ENCODE measurements at places on chromosomes 3 and 15.

GRCh38 chr3:65568497-65568896, 470.2 kb downstream of the MAGI1 start:
- DNase-seq, result no peak

- no peak for DNase-seq
These were observed 149.3 kb upstream of the CBLB start for GRCh38 chr3:106018102-106018501.

GRCh38 chr15:68404056-68404798, 27.7 kb downstream of the ITGA11 start:
- no peak for DNase-seq

DNA sequence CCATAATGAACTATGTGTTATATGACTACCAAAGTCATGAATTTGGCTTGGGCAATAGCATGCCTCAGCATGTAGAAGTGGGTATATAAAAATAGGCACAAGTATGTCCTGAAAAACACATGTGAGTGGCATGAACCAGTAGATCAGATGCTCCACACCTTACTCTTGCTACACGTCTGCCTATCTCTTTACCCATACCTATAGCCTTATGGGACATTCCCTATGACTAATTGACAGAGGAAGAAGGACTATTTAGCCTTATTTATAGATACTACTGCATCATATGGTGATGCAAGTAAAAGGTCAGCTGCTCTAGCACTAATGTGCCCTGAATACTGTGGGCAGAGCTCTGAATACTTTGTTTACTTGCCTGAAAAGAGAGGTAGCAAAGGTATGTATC, 81.0 kb upstream of the ZPLD1 start:
- DNase-seq, result no peak

GRCh38 chr3:171115667-171116066, 89.1 kb upstream of the SLC2A2 start:
- DNase-seq, result no peak

DNA sequence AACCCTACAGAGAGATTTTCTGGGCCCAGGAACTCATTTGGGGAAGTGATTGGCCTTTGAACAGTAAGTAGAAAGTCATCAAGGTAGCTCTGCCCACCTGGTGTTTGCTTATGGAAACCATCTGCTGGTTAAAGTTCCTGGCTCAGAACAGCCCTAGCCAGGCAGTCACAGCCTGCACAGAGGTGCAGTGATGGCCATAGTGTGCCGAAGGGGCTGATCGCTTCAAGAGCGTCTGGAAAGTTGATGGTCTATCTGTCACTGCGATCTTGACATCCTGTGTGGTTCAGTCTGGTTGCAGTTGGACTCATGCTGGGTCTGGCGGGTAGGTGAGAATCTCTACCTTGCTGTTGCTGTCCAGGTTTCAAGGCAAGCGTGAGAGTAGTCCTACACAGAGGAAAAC, 151.6 kb downstream of the SLCO3A1 start:
- DNase-seq, result no peak

GRCh38 chr3:98777801-98778220, 14.7 kb downstream of the ST3GAL6 start:
- no peak for DNase-seq

DNA sequence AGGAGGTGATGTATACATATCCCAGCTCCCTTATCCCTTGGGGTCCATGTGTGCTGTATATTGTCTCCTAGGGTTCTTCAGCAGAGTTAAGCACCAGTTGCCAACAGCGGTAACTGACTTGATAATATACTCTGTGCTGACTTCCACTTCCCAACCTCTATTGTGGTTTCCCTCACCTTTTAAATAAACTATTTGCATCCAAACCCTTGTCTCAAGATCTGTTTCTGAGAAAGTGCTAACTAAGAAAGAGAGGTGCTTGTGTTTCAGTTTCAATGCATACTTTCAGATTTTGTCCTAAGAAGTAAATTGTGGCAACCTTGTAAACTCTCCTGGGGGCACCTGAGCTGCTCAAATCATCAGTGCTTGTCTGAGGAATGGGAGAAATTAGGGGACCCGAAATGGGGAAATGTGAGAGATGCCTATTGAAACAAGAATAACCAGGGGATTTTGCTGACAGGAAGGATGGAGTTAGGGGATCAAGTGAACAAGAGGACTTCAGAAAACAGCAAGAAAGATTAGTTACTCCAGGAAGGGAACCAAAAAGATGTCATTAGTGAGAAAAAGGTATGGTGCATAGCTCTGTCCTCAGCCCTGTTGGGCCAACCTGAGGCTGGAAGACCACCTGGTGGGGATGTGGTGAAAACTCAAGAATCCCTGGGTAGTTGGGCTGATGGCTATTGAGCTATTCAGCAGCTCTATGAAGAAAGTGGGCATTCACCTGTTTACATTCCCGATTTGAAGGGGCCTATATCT, 50.9 kb upstream of the MRPL3 start:
- no peak for DNase-seq

DNA sequence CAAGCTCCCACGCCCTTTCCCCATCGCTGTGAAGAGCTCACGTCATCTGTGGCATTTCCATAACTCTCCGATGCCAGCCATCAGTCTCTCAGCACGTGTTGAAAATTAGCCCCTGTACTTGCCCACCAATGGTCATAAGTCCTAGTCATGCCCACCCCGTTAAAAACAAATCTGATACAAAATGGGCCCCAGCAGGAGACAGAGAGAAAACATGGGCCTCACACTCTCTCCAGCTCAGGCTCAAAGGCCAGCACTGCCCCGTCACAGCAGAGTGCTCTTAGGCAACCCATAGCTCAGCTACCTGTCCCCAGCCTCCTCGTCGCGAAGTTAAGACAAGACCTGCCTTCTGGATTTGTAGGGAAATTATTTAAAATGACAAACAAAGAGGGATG, 5.2 kb downstream of the GOLGA8B start:
- no peak for DNase-seq

DNA sequence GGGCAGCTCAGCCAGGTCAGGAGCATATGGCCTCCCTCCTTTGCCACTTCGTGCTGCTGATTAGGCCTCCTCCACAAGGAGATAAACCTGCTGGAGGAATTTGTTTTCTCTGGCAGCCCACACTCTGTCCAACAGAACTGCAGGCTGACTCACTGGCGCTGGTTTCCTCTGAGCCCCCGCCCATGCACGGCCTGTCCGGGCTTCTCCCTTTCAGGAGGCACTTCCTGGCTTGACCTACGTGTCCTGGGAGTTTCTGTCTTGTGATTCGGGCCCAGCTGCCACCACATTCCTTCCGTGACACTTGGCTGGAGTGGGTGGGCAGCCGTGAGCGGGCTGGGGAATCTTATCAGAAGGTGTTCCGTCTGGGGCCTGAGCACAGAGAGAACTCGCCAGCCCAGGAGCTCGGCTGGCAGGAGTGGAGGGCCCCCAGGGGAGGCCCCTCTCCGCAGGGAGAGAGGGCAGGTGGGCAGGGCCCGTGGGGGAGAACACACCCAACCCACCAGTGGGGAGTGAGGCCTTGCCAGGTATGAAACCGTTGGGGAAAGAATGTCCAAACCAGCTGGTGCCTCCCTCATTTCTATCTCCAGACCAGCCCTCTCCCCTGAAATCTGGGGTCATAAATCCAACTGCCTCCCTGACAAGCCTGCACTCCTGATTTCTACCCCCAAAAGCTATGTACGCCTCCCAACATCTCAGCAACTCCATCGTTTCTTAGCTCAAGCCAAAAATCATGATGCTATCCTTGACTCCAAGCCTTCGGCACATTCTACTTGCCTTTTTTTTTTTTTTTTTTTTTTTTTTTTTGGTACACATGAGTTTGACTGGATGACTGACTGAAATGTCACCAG, 110.6 kb upstream of the MEF2A start:
- no peak for DNase-seq

GRCh38 chr3:6921066-6921465, 60.2 kb downstream of the GRM7 start:
- DNase-seq, result no peak
